ENCODE measurements at places on chromosomes 11 and 22.

DNA sequence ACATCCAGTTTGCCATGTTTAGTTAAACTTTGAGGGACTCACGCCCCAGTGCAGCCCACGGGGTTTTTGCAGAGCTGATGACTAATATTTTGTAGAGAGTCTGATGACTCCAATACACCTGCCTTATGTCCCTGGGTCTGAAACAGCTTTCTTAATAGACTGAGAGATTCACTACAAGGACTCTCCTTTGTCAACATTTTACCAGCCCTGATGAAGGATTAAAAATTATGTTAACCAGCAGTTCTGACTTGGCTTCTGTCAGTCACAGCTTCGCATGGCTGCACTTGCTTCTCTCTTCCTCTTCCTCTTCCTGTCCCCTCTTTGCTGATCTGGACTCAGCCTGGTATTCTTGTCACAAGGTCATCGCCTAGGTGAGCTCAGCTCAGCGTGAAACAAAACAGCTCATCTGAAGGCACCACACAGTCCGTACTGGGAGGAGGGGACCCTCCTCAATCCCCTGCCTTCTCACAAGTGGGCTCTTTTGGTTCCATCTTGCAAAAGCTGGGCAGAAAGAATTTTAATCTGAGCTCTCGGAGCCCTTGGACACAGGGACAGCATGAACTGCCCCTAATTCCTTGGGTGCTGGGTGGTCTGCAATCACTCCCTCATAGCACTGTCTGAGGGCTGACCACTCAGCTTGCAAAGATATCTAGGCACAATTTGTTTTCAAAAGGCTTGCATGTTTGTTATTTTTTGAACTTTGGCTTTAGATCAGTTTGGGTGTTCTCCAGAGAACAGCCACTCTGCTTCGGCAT, 38.1 kb upstream of the POU2AF1 start:
- no peak overlapping the region for H3K4me3 ChIP-seq
- H3K36me3 ChIP-seq = no peaks in the 10 kb centered on the region
- H3K27ac ChIP-seq = no peak overlapping the region
- H3K4me1 ChIP-seq = peaks cover 4% of the 10 kb centered on the region
- H3K27me3 ChIP-seq = no peaks in the 10 kb centered on the region

- H3K36me3 ChIP-seq = peaks cover 76% of the 10 kb centered on the region
- peaks cover 20% of the 10 kb centered on the region for H3K4me1 ChIP-seq
- no peaks in the 10 kb centered on the region for H3K27me3 ChIP-seq
- H3K27ac ChIP-seq = no peak overlapping the region
- no peak for DNase-seq
Observed at GRCh38 chr11:66845876-66846212, 2.6 kb downstream of the RCE1 start.

DNA sequence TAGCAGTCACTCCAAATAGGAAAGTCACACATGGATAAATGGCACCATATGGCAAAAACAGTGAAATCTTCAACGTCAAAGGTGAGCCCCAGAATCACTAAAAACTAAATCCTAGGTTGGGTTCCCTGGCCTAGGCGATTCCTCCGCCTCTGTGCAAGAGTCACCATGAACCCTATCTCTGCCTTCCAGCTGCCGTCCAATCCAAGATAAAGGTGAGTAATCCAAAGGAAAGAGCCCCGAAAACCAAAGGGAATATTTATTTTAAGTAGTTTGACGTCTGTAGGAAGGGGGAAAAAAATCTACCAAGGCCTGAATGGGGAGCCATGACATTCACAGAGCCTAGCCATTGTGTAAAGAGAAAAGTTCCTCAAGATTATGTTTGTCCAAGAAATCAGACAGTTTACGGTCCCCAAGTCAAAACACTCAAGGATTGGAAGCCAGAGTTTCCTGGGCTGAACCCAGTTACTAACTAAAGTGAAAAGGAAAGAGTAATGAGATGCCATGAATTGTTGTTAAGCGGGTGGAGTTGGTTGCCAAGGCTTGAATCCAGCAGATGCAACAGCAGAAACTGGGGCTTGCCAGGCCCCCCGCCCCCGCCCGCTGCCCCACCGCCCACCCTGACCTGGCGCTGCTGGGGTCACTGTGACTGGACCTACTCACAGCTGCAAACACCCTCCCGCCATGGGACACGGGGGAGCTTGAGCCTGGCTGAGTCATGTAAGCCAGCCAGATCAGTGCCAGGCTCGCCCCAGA, 39.7 kb upstream of the ETS1 start:
- H3K27ac ChIP-seq = no peak overlapping the region
- H3K27me3 ChIP-seq = no peaks in the 10 kb centered on the region
- no peak overlapping the region for H3K4me3 ChIP-seq
- no peaks in the 10 kb centered on the region for H3K4me1 ChIP-seq
- DNase-seq = no peak

GRCh38 chr11:74806267-74806666, 57.6 kb downstream of the RNF169 start:
- H3K4me1 ChIP-seq = peaks cover 7% of the 10 kb centered on the region
- no peaks in the 10 kb centered on the region for H3K27me3 ChIP-seq
- peaks cover 18% of the 10 kb centered on the region for H3K36me3 ChIP-seq
- DNase-seq = peak; percentile 58
- H3K4me3 ChIP-seq = no peak overlapping the region

DNA sequence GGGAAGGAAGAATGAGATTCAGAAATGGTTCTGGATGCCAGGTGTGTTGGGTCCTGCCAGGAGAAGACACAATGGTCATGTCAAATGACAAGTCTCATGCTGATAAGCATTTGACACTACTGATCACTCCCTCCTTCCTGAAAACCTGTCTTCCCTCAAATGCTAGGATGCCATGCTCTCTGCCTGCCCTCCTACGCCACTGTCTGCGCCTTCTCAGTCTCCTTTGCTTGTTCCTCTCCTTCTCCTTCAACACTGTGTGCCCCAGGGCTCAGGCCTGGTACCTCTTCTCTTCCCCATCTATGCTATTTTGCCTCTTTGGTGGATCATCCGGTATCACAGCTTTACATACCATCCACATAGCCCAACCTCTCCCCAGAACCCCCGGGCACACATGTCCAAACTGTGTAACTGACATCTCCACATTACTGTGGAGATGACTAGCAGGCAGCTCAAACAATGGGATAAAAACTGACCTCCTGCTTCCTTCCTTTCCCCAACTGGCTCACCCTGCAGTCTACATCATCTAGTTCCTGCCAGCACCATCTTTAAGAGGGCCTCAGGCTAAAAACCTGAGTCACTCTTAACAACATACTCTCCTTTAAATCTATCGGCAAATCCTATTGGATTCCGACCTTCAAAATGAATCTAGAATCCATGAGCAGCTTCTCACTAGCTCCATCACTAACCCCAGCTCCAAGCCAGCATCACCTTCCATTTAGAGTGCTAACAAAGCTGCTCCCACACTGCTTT, 8.2 kb downstream of the AP1B1 start:
- no peaks in the 10 kb centered on the region for H3K27me3 ChIP-seq
- H3K27ac ChIP-seq = peak overlapping the region; percentile 31
- peak; percentile 67 for DNase-seq
- H3K4me1 ChIP-seq = peaks cover 22% of the 10 kb centered on the region
- H3K4me3 ChIP-seq = no peak overlapping the region

GRCh38 chr11:117647872-117648271, 149.1 kb downstream of the DSCAML1 start:
- H3K4me1 ChIP-seq = no peaks in the 10 kb centered on the region
- H3K4me3 ChIP-seq = no peak overlapping the region
- H3K36me3 ChIP-seq = no peaks in the 10 kb centered on the region
- DNase-seq = no peak
- peaks cover 36% of the 10 kb centered on the region for H3K27me3 ChIP-seq

DNA sequence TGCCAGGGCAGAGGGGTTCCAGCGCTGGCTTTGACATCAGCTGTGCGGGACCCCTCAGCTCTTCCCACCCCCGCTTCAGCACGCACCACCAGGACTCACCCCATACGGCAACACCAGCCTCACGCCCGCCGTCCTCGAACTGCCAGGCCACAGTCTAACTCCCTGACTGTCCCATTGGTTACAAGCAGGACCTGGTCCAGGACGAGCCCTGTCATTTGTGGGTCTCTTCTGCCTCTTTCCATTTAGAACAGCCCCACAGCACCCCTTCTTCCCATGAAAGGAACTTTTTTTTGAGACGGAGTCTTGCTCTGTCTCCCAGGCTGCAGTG, 81.7 kb downstream of the PHF21B start:
- H3K4me1 ChIP-seq = no peaks in the 10 kb centered on the region
- no peak for DNase-seq
- no peak overlapping the region for H3K4me3 ChIP-seq

DNA sequence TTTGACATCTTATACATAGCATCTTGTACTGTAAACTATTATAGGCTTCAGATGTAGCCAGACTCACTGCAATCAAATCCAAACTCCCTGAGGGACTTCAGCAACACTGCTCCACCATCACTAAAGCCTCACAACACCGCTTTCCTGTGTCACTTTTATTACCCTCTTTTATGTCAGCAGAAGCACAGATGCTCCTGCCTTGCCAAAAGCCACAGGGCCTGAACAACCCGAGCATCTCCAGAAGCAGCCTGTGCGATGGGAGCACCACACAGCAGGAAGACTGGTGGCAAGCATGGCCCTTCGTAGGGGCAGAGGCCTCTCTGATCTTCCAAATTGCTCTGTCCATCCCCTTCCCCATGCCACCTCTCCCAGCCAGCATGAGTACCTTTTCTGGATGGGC, 22.9 kb downstream of the TMEM123 start:
- peak overlapping the region; percentile 17 for H3K27ac ChIP-seq
- H3K4me3 ChIP-seq = no peak overlapping the region
- no peak for DNase-seq
- peaks cover 12% of the 10 kb centered on the region for H3K36me3 ChIP-seq

DNA sequence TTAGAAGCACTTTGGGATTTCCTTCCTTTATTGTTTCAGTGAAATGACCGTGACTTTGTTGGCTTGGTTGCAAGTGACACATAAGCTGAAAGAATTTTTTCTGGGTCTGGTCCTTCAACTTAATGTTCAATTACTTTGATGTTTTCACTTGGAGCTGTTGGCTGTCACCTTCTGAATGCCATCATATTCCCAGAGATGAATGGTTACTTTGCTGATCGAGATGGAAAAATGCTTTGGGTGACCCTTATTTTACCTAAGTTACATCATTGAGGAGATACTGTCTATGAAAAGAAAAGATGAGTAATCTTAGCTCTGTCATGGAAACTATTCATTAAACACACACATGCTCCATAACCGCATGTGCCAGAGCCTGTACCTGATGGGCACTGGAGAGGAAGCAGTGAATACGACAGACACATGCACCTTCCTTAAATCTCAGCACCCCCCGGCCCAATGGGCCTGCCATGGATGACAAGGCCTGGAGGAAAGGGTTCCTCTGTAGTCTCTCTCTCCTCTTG, 76.9 kb downstream of the TENM4 start:
- H3K27me3 ChIP-seq = no peaks in the 10 kb centered on the region
- no peak for DNase-seq
- H3K4me3 ChIP-seq = no peak overlapping the region
- no peaks in the 10 kb centered on the region for H3K36me3 ChIP-seq
- H3K4me1 ChIP-seq = peaks cover 16% of the 10 kb centered on the region

DNA sequence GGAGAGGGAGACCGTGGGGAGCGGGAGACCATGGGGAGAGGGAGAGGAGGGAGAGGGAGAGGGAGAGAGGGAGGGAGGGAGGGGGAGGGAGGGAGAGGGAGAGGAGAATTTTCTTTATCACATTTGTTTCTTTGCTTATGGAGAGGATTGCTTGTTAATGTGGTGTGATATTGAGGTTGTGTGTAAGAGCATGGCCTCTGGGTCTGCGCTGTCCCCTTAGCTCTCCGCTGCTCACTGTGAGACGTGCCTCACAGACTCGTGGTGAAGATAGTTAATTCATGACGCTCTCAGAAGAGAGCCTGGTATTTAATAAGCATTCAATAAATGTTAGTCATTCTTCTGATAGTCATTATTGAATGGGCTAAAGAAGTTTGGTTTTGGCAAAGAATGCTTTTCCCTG, 26.2 kb downstream of the PPFIA1 start:
- no peaks in the 10 kb centered on the region for H3K27me3 ChIP-seq
- peaks cover 42% of the 10 kb centered on the region for H3K36me3 ChIP-seq
- no peaks in the 10 kb centered on the region for H3K4me1 ChIP-seq
- no peak overlapping the region for H3K27ac ChIP-seq

Data from MCF 10A (cell line).